ENCODE measurements at places on chromosomes 2 and 18.

GRCh38 chr2:119426801-119427395, 4.8 kb upstream of the TMEM37 start:
- no peak for DNase-seq

DNA sequence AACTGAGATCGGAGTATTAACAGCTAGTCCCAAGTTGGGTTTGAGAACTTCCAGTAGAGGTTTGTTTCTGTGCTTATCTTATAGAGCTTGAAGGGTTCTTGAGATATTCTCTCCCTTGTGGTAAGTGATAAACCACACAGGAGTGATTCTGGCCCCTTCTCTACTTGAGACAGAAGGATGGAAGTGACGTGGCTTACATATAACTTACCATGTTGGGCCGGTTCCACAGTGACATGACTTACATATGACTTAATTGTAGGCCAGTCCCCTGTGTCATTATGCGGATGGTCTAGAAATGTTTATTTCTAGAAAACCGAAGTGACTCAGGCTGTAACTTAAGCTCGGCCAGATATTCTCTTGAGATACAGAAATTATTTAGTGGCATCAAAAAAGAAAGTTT, 62.7 kb downstream of the TRAPPC12 start:
- no peak for DNase-seq

DNA sequence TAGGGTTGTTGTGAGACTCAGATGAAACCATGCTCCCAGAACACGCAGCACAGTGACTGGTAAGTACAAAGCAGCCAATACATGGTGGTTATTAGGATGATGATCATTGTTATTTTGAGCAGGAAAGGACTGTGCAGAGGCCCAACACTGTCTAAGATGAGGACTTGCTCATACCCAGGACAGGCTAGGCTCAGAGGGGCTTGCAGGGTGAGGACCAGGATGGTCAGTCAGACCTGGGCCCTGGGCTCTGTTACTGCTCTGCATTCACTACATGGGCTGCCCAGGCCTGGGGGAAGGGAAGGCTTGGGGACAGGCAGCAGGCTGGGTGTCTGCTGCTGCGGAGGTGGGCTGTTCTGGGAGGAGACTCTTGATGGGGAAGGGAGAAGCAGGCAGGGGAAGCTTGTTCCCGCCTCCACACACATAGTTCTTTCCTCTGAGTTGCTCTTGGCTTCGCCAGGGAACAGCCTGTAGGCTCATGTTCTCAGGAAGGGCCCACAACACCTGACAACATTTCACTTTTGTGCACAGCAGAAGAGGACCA, 17.5 kb downstream of the CAPN13 start:
- DNase-seq = no peak

DNA sequence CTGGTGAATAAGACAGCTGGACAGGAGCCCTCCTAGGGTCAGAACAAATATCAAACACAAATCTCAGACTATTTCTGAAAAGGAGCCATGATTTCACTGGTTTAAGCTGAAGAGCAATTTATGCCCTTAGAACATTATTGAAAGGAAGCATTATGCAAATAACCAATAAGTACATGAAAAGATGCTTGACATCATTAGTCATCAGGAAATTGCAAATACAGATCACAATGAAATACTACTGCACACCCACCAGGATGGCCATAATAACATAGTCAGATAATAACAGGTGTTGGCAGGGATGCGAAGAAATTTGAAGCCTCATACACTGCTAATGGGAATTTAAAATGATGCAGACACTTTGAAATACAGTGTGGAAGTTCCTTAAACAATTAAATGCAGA, 176.4 kb upstream of the RAB6C start:
- DNase-seq = peak; percentile 13

- peak; percentile 14 for DNase-seq
These were observed 750 bp downstream of the NPAS2 start for GRCh38 chr2:100820523-100821254.

GRCh38 chr2:1648241-1649102, 95.8 kb downstream of the PXDN start:
- DNase-seq = no peak

GRCh38 chr2:219049282-219049681, 8.0 kb upstream of the CFAP65 start:
- DNase-seq = no peak

GRCh38 chr18:31657823-31658669, 26.3 kb downstream of the B4GALT6 start:
- no peak for DNase-seq

DNA sequence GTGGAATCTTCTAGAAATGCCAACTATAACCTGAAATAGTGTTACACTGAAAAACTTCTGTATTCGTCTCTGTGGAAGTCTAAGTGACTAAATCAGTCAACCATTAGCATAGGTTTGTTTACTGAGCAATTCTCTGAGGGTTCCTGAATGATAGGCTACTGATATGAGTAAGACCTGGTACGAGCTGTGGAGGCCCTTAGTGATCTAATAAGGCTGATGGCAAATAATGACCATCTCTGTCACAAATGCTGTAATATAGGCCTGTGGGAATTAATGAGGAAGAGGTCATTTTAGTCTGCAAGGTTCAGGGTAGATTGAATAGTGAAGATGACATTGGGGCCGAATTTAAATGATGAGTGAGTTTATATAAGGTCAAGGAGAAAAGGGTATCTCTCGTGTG, 82.5 kb downstream of the MGAT5 start:
- no peak for DNase-seq

GRCh38 chr2:216195565-216196029, 86.4 kb downstream of the XRCC5 start:
- peak; percentile 90 for DNase-seq

- DNase-seq = no peak
These were observed 380.6 kb downstream of the FBXO15 start for GRCh38 chr18:73766910-73767515.

DNA sequence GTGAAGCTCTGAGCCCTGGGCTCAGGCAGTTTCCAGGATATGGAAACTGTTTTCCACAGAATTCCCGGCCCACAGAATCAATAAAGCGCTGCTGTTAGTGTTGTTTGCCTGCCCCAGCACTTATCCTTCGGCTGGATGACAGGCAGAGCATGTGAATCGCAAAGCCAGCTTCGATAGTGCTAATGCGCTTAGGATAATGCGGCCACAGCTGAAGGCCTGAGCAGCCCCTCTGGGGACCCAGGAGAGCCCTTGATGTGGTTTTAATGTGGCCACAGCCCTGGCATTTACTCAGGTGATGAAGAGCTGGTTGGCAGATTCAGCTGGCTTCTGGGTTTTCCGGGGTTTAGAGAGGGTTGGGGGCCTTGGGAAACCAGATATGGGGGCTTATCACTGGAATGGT, 23.7 kb downstream of the PCARE start:
- no peak for DNase-seq

- peak; percentile 82 for DNase-seq
These were observed 29.4 kb downstream of the KATNAL2 start for GRCh38 chr18:46946656-46947282.

GRCh38 chr2:174080672-174081121, 115.5 kb upstream of the SP3 start:
- DNase-seq = no peak

- no peak for DNase-seq
These were observed 63.0 kb downstream of the EIPR1 start for GRCh38 chr2:3314626-3315025.

GRCh38 chr2:151953467-151953866, 125.2 kb upstream of the ARL5A start:
- DNase-seq = no peak

- DNase-seq = no peak
These were observed 219.5 kb upstream of the SLC39A10 start for GRCh38 chr2:195437521-195437920.

- DNase-seq = no peak
These were observed 76.9 kb downstream of the WDSUB1 start for GRCh38 chr2:159209341-159210306.

DNA sequence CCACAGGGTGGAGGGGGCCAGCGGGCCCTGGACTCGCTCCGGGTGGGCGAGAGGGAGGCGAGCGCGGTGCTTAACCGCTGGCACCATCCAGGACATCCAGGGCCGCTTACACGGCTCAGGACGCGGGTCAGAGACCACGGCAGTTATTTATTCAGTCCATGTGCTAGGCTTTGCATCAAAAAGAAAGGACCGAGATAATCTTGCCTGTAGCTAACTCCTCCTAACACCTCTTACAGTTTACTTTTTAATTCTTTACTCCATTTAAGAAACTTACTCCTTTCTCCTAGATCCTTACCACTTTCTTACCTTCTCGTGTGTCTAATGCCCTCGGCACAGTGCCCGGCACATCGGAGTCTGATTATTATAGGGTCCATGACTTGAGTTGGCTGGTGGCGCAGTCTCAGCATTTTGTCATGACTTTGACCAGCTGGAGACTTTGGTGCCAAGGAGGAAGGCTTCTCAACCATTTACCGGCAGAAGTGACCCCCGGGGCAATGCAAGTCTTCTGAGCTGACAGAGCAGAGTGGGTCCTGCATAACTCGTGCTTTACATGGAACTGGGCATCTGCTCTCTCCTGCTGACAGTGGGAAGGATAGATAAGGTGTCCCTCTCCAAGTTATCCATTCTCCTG, 503 bp downstream of the ANXA4 start:
- DNase-seq = peak; percentile 61

DNA sequence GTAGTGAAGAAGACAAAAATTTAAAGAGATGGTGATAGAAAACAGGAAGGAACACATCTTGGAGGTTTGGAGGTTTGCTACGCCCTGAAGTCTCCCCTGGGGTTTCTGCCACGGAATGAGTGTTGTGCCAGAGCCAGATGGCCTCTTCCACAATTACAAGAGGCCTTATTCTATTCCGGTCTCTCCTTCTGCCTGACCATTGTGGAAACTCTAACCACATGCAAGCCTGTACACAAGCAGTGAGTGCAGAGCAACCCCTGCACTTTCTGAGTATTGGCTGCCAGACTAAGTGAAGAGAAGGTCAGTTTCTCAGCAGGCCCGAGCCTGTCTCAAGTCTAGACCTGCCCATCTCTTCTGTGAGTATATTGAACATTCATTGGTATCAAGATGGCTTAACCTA, 22.7 kb upstream of the MYO1B start:
- peak; percentile 66 for DNase-seq

DNA sequence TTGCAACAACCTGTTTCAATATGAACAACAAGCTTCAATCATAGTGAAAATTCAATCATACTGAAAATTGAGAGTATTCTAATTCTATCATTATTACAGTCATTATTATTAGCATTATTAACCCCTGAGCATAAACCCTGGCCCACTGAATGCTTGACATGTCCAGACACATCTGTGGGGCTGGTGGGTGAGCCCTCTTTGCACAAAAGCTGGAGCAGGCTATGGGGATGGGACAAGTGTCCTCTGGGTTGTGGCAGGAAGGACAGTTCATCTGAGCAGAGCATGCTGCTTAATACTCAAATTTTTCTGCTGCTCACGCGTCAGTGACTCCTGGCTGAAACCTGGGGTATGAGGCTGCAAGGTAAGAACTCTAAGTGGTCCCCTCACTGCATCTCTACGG, 451.1 kb upstream of the POU3F3 start:
- no peak for DNase-seq

DNA sequence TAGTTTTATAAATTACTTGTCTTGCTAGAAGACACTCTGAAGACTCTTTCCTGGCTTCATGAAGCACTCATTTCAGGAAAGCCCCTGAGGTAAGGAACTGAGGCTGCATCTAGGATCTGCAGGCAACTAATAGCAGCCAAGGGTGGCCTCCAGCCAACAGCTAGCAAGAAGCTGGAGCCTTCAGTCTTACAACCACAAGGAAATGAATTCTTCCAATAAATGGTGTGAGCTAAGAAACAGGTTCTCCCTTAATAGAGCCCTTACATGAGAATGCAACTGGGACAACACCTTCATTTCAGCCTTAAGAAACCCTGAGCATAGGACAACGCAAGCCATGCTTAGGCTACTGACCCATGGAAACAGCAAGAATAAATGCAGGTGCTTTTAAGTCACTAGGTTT, 254.6 kb upstream of the RBBP8 start:
- no peak for DNase-seq

- no peak for DNase-seq
These were observed 160.3 kb downstream of the CSRNP3 start for GRCh38 chr2:165629776-165630175.

GRCh38 chr2:100581277-100581612, 18.5 kb downstream of the PDCL3 start:
- no peak for DNase-seq

GRCh38 chr2:232731470-232731869, 34.3 kb downstream of the GIGYF2 start:
- peak; percentile 38 for DNase-seq

DNA sequence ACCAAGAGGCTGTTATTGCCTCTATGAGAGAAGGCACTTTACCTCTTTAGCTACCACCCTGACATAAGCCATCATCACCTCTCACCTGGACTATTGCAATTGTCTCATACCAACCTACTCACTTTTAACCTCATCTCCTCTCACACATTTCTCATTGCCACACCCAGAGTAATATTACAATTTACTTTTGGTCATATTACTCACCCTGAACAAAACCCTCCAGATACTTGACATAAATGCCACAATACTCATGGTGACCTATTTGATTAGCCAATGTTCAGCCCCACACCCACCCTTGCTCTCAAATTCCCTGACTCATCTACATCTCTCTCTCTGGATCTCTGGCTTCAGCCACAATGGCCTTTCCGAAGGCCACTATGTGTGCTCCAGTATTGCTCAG, 90.9 kb upstream of the CDH7 start:
- no peak for DNase-seq

DNA sequence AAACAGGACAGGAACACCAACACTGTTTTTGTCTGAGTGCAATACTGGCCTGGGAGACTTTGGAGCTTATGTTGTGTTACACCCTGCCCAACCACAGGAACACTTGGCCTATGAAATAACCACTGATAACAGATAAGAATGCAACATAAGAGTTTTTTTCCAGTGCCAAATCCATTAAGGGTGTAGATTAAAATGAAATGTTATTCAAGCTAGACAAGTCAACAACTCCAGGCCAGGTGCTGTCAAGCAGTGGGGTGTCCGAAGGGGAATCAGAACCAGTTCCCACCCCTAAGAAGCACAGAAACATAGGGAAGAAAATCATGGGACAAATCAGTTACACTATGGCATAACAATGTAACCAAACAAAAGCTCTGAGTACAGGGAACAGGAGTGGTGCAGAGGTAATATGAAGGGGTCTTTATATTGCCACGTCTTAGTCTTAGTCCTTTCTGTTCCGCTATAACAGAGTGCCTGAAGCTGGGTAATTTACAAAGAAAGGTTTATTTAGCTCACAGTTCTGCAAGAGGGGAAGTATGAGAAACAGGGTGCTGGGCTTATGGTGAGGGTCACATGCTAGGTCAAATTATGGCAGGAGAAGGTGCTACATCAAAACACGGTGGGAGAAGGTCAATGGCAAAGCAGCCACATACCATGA, 3.8 kb downstream of the AFG3L2 start:
- DNase-seq = peak; percentile 14

- DNase-seq = no peak
These were observed 28.3 kb upstream of the UBE2E3 start for GRCh38 chr2:180952082-180952481.

GRCh38 chr2:176647325-176648165, 378.3 kb downstream of the MTX2 start:
- no peak for DNase-seq

GRCh38 chr18:53503914-53504441, 720.5 kb downstream of the MBD2 start:
- no peak for DNase-seq

- no peak for DNase-seq
These were observed 26.7 kb downstream of the CIB4 start for GRCh38 chr2:26614216-26615138.

- DNase-seq = peak; percentile 70
These were observed 62.2 kb downstream of the GALNT14 start for GRCh38 chr2:31075941-31076590.

Measured in GM23248 (cell line).